ENCODE measurements at places on chromosomes 3 and 15.
A peak's percentile ranks its signal among the peaks of the same experiment; 100 is the strongest.

DNA sequence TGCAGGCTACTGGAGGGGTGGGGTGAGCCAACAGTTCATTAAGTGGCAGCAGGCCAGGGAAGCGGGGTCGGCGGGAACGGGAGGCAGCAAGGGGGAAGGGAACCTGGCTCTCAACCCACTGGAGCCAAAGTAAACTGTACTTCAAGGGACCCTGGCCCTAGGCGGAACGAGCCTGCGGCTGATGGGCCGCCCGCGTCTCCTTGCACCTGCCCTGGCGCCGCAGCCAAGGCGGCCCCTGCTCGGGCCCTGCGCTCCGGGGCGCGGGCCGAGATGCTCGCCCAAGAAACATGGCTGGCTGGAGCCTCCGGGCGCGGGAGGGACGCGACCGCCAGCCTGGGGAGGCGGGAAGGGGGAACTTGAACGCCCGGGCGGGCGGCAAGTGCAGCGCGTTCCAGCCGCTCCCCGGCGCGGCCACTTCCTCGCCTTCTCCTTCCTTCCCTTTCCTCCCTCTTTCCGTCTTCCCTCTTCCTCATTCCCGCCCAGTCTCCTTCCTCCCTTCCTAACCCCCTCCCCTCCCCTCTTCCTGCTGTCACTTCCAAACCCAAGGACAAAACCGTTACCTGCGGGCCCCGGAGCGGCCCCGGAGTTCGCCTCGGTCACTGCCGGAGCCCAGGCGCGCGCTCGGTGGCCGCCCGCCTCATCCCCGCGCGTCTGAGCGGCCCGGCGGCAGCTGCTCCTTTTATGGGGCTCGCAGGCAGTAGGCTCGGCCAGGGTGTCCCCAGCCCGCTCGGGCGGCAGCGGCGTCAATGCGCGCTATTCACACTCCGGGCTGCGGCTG lies 489.7 kb downstream of the MAGI1 start:
- DNase-seq: no peak

GRCh38 chr3:42351207-42351606 lies 59.2 kb downstream of the LYZL4 start:
- no peak for DNase-seq

- no peak for DNase-seq
Measured at GRCh38 chr15:50144341-50145120, 25.5 kb upstream of the ATP8B4 start.

- peak; percentile 46 for DNase-seq
Measured at GRCh38 chr15:65184305-65184867, 756 bp downstream of the CLPX start.

- no peak for DNase-seq
Measured at GRCh38 chr3:46132565-46132964, 75.5 kb downstream of the CCR1 start.

DNA sequence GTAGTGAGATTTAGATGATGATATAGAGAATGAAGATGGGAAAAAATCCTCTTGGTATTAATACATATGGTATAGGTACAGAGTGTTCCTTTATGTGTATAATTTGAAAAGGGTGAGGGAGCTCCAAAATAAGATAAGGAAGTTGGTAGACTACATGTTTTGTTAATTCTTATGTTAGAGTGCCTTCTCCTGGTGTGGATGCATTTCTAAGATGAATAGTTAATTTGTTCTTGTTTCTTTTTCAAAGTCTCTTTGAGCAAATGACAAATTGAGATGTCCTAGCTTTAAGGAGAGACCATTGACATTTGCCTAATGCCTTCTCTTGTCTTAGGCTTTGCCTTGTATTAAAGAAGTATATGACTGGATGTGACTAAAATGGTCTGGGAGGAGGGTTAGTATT lies 34.1 kb downstream of the AKAP13 start:
- peak; percentile 41 for DNase-seq

DNA sequence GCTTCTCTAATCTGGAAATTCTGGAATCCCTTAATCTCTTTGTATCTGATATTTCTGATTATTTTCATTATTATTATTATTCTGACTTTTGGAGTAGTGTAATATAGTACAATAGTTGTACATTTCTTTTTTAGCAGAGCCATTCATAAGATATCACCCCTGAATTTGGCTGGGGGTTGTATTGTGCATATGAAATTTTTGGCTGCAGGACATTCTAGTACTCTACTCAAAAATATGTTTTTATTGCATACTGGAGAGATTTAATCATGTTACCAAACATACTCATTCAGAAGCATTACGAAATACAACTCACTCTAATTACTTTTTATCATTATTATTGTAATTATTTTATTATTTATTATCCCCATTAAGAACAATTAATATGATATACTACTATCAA lies 589.7 kb upstream of the KCNMB2 start:
- no peak for DNase-seq

GRCh38 chr3:112687616-112688015 lies 46.7 kb upstream of the CCDC80 start:
- no peak for DNase-seq

GRCh38 chr3:165505657-165506056 lies 309.5 kb upstream of the SLITRK3 start:
- no peak for DNase-seq

GRCh38 chr3:107684431-107684925 lies 161.7 kb downstream of the BBX start:
- DNase-seq: no peak

- no peak for DNase-seq
Measured at GRCh38 chr3:125573216-125573615, 22.1 kb downstream of the OSBPL11 start.

DNA sequence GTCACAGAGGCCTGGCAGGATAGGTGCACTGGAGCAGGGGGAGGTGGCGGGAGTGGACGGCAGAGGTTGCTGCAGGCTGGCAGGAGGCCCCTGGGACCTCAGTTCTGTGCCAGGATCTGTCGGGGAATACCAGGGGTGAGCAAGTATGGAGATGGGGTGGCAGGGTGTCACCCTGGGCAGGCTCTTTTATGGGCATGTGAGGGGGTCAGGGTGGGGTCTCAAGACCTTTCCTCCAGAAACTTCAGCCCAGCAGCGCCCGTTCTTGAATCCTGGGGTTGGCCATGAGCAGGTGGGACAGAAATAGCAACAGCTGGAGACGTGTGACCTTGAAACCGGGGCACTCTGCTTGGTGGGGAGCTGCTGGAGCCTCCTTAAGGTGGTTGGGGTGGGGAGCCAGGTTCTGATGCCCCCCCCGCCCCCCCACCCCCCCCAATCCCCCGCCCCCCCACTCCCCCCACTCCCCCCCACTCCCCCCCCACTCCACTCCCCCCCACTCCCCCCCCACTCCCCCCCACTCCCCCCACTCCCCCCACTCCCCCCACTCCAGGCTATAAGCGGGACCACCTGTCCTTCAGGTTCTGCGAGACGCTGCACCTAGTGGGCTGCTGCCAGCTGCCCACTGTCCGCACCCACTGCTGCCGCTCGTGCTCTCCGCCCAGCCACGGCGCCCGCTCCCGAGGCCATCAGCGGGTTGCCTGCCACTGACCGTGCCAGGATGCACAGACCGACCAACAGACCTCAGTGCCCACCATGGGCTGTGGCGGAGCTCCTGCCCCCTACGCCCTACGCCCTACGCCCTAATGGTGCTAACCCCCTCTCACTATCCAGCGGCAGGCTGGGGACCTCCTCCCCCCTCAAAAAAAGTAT lies 84.9 kb downstream of the TBC1D2B start:
- no peak for DNase-seq

DNA sequence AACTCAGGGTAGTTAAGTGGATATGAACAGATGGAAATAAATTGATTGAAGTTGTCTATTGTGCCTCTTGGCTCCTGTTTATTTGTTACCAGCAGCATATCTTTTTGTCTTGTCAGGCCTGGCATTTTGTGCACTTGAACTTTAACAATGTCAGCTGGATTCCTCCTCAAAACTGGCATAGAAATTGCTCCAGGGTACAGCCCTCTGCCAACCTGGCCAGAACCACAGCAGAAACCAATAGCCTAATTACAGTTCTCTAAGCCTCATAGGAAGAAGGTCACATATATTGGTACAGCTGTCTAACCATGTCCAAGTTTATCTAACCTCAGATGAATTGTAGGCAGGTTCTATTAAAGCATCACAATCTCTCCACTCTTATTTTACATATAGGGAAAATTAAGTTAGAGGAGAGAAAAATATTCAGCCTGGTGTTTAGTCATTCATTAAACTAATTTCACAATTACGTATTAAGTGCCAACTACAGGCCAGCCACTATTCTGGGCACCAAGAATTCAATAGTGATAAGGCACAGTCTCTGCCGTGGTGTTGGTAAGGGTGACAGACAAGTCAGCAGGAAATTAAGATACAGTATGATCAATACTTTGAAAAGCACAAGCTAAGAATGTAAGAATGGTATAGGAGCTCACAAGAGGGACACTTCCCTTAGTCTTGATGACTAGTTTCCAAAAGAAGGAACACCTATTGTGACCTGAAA lies 452.9 kb upstream of the NECTIN3 start:
- no peak for DNase-seq

- no peak for DNase-seq
Measured at GRCh38 chr3:78798266-78798832, 969.4 kb downstream of the ROBO1 start.

DNA sequence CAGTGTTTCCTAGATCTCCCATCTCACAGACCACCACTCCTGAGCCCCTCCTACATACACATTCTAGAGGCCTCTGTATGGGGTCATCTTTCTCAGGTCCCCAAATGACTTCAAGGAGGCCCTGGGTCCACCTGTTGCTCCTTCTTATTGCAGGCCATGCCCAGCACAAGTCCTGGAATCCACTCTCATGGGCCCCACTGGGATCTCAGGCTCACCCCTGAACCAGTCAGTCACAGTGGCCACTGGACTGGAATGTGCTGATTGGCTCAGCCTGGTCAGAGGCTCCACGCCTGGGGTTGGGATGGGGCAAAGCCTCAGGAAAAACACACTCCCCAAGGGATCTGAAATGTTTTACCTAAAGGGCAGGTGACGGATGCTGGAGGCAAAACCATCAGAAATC lies 55.7 kb downstream of the SPSB4 start:
- DNase-seq: no peak

DNA sequence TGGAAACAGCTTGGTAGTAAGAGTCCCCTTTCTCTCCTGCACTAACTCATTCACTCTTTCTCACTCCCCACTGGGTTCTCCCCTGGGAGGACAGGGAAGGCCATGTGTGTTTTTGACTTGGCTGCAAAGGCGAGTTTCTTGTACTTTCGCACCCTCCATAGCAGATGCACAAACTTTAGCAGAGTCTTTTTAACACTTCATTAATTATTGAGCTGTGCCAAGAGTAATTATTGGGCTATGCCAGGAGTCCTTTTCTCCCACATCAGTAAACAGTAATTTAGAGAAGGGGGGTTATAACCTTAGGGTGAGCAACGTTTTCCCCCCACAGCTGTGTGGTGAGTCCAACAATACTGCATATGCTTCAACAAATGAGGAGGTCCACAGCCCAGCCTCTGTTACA lies 224.4 kb upstream of the ATP11B start:
- no peak for DNase-seq

DNA sequence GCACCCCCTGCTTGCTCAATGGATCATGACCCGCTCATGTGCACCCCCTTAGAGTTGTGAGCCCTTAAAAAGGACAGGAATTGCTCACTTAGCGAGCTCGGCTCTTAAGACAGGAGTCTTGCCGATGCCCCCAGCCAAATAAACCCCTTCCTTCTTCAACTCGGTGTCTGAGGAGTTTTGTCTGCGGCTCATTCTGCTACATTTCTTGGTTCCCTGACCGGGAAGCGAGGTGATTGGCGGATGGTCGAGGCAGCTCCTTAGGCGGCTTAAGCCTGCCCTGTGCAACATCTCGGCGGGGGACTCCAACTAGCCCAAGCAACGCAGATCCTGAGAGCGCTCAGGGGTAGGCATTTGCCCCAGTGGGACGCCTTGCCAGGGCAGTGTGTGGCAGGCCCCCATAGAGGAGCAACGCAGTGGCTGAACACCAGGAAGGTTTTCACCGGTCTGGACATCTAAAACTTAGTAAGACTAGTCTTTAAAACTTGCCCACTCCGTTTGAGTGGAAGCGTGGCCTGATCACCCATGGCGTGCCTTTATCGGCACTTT lies 9.5 kb downstream of the SLCO2A1 start:
- no peak for DNase-seq

GRCh38 chr3:63076357-63076756 lies 201.1 kb upstream of the CADPS start:
- DNase-seq: no peak

GRCh38 chr3:134721214-134721613 lies 70.4 kb upstream of the KY start:
- DNase-seq: peak; percentile 55

GRCh38 chr3:192057261-192057660 lies 596.3 kb downstream of the PYDC2 start:
- DNase-seq: no peak

DNA sequence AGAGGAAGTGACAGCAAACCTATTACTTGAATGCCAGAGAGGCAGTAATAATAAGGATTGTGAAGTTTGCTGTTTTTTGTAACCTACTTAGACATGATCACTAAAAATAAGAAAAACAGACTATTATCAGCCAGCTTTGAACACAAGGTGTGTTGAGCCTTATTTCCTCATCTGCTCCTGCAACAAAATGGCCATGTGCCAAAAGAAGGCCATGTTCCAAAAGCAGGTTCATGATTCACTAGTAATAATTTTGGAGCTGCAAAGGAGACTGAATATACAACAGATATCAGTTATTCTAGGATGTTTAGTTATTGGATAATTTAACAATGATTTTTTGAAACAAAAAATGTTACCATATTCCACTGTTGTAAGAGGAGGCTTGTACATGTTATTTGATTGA lies 578.7 kb downstream of the SQOR start:
- DNase-seq: no peak

DNA sequence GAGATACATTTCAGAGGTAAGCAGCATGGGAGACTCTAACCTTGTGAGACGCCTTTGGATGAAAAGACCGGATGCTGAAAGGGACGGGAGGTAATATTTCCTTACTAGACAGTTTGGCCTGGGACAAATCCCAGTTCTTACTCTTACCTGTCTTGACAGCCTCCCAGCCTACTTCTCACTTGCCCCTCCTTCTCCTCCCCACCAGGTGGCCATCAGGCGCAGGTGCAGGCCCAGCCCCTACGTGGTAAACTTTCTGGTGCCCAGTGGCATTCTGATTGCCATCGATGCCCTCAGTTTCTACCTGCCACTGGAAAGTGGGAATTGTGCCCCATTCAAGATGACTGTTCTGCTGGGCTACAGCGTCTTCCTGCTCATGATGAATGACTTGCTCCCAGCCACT lies 6.3 kb downstream of the HTR3D start:
- DNase-seq: no peak

DNA sequence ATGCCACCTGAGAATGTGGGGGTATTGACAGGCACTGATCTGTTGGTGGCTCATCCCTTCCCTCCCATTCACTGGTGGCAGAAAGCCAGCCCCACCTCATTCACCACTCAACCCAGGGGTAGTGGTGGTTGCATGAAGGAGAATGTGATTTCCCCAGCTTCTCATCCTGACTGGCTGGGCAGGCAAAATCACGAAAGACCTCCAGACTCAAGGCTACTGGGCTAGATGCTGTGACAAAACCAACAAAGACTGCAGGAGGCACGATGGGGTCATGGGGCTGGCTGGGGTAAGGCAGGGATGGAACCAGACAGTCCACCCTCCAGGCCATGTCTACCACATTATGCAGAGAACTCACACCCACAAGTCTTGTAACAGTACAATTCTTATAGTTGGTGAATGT lies 33.9 kb downstream of the FSTL1 start:
- no peak for DNase-seq
